Stimulated activated CD8-positive, alpha-beta memory T cell treated with anti-CD3 and anti-CD28 coated beads, Interleukin-7, amount 100 ng/mL, for 4 hours (primary cell): ENCODE measurements at places on chromosomes 4 and X.

GRCh38 chr4:21992330-21992729 is 43.8 kb upstream of the KCNIP4 start:
- DNase-seq, result no peak

DNA sequence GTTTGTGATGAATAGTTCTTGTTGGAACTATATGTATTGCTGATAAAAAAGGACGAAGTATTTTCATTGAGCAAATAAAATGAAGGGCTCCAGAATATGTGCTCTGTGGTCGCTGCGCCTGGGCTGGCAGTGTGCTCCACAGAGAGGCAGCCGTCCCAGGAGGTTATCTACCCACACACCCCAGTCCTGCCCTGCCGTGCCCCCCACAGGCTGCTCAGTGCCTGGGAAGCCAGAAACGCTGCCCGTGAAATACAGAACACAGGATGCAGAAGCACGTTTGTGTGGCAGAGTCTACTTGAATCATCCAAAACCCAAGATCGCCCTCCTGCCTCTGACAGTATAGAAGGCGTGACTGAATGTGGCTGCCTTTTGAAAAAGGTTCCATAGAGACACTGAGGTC is 1.4 kb downstream of the CLDN22 start:
- no peak for DNase-seq

DNA sequence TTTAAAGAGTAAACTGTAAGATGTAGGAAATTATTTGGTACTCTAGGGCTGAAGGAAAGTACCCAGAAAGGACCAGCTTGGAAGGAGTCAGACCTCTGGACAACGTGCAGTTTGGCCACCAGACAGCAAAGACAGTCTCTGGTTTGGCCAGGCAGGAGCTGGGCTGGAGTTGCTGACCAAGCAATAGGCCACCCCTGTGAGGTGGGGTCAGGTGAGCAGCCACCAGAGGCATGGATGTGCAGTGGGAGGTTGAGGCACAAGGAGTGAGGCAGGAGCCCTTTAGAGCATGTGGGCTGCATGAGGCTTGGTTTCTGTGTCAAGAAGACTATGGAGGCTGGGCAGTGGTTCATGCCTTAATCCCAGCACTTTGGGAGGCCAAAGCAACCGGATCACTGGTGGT is 17.7 kb upstream of the MRFAP1 start:
- no peak for DNase-seq

DNA sequence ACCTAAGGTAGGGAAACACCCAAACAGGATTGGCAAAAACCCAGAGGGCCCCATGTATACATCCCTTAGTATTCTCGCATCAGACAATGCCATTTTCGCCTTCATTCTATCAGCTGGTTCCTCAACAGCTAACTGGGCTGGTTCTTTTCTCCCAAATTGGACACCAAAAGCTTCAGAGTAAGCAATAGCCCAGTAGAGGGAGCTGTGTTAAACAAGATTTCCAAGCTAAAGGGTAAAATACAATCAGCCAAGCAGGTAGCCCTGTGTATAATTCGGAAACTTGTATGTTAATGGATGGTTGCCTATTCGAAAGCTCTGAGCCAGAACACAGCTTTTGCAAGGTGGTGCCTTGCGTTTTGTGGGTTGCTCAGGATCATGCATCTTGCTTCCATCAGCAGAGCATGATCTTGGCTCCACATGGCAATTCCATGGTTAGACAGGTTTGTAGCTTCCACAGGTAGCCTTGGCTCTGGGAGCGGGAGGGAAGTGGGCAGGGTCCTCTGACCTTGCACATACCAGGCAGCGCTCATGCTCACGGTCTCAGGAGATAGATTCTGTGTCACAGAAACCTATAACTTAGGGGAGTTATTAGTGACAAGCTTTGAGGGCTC is 115.2 kb upstream of the LNX1 start:
- DNase-seq, result no peak

GRCh38 chr4:118997601-118998000 is 108.9 kb downstream of the SYNPO2 start:
- no peak for DNase-seq

DNA sequence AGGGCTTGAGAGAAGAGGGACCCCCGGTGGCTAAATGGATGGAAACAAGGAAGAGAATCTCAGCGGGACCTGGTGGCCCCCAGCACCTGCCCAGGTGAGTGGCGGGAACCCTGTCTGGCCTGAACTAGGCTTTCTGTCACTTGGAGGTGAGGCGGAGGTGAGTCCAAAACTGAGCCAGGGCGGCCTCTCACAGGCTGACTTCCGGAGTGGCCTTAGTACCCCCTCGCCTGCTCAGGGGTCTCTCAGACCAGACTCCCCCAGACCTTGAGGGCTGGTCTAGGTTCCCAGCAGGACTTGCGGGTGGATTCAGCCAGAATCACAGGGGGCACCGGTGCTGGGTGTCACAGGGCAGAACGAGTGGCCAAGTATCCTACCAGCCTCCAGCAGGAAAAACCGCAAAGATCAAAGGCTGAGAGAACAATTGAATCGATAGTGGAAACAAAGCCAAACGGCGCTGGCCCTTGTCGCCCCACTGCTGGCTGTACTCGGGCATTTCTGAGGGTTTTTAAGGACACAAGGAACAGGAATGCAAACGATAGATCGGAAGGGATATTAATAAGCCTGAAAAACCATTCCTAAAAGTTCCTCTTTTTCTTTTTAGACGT is 67.8 kb downstream of the WFS1 start:
- DNase-seq, result no peak
